ENCODE measurements at places on chromosomes 12 and 14.

GRCh38 chr12:74781991-74782485 is 244.4 kb downstream of the ATXN7L3B start:
- DNase-seq, result no peak

- DNase-seq, result peak; percentile 58
These were observed at the start of gene SETD1B for GRCh38 chr12:121803861-121804416. SETD1B (plus strand) TSS chr12:121804009; CDS start chr12:121804738, 729 bp downstream.

DNA sequence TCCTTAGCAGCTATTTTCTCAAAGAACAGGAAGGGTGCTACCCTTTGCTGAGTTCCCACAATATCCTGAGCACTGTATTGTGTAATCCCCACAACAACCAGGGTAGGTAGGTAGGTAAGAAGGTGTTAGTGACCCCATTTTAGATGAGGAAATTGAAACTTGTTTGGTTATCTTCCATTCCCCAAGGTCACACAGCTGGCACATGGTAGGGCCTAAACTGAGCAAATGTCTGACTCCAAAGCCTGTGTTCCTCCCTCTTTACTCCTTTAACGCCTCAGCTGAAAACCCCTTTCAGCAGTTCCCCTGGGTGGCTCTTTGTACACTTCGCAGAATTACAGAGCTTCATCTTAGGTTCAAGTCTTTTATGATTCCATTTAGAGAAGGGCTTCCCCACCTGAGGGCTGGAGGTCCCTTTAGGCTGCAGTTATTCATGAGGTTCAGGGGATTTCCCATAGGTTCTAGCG is 26.5 kb upstream of the RIC8B start:
- DNase-seq, result no peak

GRCh38 chr14:56129092-56129491 is 10.9 kb downstream of the PELI2 start:
- no peak for DNase-seq

DNA sequence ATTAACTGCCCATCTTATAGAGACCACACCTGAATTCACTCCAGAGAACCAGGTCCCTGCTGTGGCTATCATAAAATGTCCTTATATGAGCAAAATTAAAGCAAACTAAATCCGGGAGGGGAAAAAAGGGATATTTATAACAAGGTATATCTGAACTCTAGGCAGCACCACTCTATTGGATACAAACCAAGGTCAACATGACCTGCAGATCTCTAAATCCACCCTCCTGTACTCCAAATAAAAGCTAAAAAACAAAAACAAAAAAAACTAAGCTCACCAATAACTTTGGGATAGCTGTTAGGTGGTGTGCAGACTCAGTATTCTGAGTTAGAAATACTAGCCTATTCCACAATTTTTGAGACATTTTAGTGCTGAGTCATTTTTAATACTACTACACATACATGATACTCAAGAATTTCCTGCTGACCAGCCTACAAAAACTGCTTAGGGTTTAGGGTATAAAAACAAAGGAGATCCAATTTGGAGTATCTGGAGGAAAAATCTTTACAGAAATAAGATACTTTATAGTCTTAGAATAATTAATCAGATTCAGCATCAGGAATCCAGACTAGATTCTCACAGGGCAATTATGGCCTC is 46.6 kb upstream of the LTBP2 start:
- peak; percentile 52 for DNase-seq

GRCh38 chr14:92585981-92586937 is 72.7 kb downstream of the RIN3 start:
- peak; percentile 84 for DNase-seq

DNA sequence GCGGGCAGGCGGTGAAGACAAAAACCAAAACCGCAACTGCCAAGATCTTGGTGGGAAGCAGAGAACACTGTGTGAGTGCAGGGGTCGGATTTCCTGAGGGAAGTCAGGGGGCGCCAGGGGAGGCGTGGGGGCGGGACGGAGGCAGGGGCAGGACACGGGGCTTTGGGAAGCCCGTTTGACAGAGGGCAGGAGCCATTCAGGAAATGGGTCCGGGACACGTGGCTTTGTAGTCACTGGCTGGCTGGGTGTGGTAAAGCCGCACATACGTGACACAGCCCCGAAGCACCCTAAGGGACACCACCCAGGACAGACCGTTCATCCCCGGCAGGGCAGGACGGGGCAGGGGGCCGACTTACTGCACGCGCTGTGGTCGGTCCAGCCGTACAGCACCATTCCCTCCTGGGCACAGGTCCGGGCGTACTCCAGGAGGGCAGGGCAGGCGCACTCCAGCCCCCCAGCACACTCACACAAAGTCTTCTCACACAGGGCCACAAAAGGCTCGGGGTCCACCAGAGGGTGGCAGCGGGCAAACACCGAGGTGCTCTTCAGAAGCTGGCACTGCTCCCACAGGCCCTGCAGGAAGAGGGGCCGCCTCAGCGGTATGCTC is 49.4 kb downstream of the VWF start:
- no peak for DNase-seq

- no peak for DNase-seq
These were observed 80.9 kb upstream of the TRAF3 start for GRCh38 chr14:102696332-102696731.

DNA sequence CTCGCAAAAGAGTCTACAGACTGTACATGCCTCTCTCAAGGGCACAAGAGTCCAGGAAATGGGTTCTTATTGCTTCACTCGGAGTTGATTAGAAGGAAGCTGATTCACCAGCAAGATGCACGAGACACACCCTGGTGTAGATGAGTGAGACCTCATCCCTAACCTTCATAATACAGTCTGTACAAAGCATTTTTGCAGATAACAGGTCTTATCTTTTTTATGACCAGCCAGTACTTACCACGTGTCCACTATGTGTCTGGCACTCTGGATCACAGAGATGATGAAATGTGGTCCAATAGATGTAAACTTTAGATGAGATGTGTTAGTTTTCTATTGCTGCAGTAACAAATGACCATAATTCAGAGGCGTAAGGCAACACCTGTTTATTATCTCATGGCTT is 53.4 kb upstream of the PWP1 start:
- no peak for DNase-seq

GRCh38 chr14:100547633-100548294 is 39.5 kb downstream of the BEGAIN start:
- peak; percentile 40 for DNase-seq

- no peak for DNase-seq
These were observed 242.5 kb upstream of the ATP2B1 start for GRCh38 chr12:89951050-89951693.

DNA sequence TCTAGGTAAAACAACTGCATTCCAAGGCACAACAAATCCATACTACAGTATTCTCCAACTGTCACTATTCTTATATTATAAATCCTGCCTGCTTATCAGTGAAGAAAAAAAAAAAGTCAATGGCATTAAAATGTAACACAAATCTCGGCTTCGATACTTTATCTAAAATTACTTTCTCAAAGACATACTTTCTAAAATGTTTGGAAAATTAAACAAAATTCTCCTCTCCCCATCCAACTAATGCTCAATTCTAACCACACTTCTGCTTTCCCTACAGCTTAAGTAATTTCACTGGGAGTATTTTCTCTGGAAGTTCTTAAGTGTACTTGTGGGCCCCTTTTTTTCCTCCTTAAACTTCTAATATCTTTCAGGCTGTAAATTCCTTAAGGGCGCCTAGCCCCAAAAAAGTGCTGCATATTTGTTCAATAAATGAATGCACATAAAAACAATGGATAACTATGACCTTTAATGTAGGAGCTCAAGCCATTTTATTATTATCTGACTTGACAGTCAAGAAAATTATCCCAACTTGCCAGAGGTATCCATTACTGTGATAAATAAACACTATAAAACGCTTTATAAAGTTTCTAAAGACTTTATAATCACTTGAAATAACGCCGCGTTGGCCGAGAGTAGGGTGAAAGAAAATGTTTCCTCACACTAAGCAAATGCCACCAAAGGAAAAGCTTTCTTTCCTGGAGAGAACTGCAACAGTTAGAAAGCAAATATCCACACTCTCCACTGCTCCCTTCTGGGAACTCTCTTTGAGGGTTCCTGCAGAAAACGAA is 977 bp downstream of the HEATR5A start:
- DNase-seq, result peak; percentile 5

GRCh38 chr14:100658181-100658886 is 68.4 kb upstream of the DLK1 start:
- no peak for DNase-seq

Data from GM03348 (cell line).